Keratinocyte (primary cell): ENCODE measurements at places on chromosomes 1 and 21. TPM values are rescaled to one million over a fixed set of nuclear protein-coding genes. Genes with fewer than 3 reads are reported as not detected.

The CSF1 gene
- polyA plus RNA-seq: 1.5 to 2.3 TPM (median 1.8 TPM) in 3 replicates

GRCh38 chr1:28144203-28145135, 32.0 kb downstream of the PTAFR start:
- DNase-seq: peak; percentile 98

The KRTAP7-1 gene
- not detected in 3 replicates for polyA plus RNA-seq

DNA sequence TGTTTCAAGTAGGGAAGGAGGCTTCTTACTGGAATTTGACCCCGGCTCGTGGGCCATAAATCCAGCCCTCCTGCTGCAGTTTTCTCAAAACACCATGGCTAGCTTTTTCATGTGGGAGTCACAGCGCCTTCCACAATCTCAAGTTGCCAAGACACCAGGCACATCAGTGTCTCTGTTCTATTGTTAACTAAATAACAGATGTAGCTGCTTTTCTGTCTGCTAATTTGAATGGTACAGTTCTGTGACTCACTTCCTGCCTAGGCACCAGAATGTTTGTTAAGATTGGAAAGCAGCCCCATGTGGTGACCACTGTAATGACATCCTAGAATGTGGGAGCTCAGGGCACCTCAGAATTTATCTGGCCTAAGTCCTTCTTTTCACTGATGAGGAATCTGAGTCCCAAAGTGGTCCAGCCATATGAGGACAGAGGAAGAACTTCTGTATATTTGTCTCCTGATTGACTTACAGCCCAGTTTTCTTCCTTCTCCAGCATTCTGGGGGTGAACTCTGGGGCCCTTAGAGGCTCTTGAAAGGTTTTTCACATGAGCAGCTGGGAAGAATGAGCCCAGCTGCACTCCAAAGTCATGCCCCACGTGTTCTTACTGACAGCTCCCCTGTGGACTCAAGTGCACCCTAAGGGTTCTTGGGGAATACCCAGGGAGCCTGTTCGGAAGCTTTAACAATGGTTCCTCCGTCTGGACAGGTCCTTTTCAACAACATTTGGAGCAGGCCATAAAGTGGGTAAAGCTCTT, 27.5 kb downstream of the TRIM45 start:
- DNase-seq: peak; percentile 40

GRCh38 chr1:53669621-53670191, 69.3 kb downstream of the GLIS1 start:
- DNase-seq: no peak

The GSTM1 gene
- polyA plus RNA-seq: 11.2 to 18.2 TPM (median 13.5 TPM) in 3 replicates

- no peak for DNase-seq
These were observed 579.2 kb downstream of the PTPRC start for GRCh38 chr1:199218065-199218464.

DNA sequence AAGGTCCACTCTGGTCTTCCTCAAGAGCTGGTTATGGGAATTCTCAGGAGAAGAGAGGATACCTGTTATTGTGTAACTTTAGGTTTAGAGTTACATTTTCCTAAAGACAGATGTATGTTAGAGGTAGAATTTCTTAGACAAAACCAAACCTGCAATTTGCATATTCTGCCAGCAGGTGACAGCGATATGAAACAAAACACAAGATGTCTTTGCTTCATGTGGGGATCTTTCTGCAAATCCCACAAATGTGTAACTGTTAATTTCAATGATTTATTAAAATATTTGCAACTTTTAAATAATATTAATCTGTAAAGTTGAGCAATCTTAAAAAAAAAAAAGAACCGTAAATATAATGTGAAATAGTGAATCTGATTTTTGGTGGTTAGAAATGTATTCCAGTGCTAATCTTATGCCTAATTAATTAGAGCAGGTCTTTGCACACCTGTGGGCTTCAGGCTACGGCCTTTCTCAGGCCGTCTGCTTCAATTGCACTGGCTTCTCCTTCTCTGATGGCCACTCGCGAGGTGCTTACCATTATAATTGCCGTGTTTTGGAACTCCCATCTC, 33.4 kb downstream of the FAM78B start:
- DNase-seq: no peak
